Breast epithelium (tissue), 4 donors: ENCODE measurements at places on chromosomes 7 and 10. TPM values are rescaled to one million over a fixed set of nuclear protein-coding genes. Genes with fewer than 3 reads are reported as not detected.

DNA sequence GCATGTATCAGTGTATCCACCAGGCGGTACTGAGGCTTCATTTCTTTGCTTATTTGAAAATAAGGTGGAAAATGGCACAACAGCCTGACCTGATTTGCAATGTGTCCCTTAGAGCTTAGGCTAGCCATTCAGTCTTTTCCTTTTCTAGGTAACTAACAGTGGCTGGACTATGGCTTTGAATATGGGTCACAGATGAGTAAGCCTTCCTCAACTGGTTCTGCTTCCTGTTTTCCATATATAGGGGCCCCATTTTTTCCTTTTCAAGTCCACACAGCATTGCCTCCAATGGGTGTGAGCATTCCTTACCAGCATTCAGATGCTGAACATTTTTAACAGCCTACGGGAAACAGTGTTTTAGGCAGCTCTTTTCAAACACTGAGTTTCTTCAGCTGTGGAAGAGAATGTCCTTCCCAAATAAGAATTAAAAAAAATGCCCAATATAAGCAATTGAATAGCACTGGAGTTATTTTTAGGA, 3.9 kb upstream of the ITGB1 start:
- no peak for DNase-seq

GRCh38 chr10:70991140-70992124, 103.1 kb upstream of the PCBD1 start:
- no peak for DNase-seq

DNA sequence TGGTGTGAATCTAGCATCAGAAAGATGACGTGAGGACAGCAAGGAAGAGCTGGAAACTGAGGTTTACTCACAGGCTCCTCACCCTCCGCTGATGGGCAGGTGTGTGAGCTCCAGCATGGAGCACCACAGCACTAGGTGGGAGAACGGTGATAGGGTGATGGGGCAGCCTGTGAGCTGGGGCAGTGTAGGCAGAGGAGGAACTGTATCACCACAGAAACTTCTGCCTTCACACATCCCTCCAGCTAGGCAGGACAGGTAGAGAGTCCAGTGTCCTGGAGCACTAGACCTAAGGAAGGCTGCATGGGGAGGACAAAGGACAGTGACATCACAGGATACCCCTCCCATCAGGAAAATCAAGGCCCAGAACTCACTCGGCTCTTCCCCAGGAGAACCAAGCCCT, 241.8 kb upstream of the PRSS58 start:
- no peak for DNase-seq

GRCh38 chr7:127928222-127928621, 103.0 kb downstream of the LRRC4 start:
- DNase-seq, result no peak

- no peak for DNase-seq
Measured at GRCh38 chr7:121172484-121172883, 156.3 kb upstream of the WNT16 start.

Gene GIMAP2
- total RNA-seq, result 18.2 TPM

DNA sequence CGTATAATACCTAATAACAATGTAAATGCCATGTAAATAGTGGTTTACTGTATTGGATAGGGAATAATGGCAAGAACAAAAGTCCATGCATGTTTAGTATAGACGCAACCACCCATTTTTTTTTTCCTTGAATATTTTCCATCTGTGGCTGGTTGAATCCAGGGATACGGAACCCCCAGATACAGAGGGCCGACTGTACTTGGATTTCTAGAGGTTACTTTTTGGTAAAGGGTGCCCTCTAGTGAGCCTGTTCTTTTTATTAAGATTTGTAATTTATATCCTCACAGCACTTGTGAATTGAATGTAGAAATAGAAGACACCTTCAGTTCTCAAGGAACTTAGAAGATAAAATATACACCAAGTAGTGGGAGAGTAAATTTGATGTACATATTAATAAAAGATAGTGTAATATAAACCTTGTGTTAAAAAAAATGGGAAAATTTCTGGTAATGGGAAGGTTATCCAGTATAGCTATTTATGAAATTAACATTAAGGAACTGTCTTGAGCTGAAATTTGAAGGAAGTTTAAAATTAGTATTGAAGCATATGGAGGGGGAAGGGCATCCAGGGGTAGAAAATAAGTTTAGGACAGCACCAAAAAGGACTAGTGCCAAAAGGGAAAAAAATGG, 32.0 kb downstream of the EXOC6 start:
- no peak for DNase-seq

DNA sequence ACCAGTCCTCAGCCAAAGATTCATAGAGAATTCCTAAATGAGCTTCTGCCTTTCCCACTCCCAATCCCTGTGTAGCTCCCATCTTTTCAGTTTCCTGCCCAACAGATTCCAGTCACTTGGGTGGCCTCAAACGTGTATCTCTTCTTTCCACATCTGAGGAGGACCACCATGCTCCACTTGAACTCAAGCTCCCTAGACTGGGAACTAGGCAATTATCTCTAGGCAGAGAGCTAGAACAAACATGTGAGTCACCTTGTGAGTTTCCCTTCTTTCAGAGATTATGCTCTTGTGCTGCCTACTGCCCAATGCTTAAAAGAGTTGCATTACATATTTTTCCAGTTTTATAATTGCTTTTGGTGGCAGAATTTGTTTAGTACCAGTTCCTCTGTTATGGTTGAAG, 178.0 kb downstream of the MDFIC start:
- no peak for DNase-seq
